H9 (cell line): ENCODE measurements at places on chromosomes 12 and 14. TPM values are rescaled to one million over a fixed set of nuclear protein-coding genes. Genes with fewer than 3 reads are reported as not detected.

CCDC175 gene
- 0.09 TPM in 1 of 2 replicates, not detected in the other for total RNA-seq

GCN1 gene
- total RNA-seq: 125 and 137 TPM in 2 replicates

KRT75 gene
- not detected in 2 replicates for total RNA-seq

SLC6A13 gene
- total RNA-seq: not detected in 2 replicates

EML5 gene
- 0.61 and 0.81 TPM in 2 replicates for total RNA-seq

IAPP gene
- not detected in 2 replicates for total RNA-seq

GRCh38 chr12:93750056-93750455, 72.9 kb downstream of the CRADD start:
- no peak for DNase-seq

DNA sequence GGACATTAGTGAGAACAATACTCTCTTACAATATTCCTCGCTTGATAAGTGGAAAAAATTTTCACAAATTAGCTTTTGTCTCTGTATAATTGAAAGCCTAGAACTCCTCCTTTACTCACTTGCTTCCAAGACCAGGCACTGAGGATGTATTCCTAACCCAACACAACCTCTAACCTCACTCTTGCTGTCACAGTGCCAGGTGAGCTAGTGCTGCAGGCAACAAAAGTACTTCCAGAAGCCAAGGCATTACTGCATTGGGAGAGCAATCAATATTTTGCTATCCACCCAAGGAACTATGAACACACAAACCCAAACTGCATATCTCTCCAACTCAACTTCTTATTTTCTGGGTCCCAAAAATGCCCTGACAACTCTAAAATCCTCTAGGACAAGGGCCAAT, 1081.0 kb downstream of the VRK1 start:
- DNase-seq: no peak

GRCh38 chr12:123387508-123388176, 3.7 kb downstream of the KMT5A start:
- no peak for DNase-seq

- DNase-seq: no peak
Measured at GRCh38 chr12:67786086-67786485, 137.5 kb downstream of the DYRK2 start.

GRCh38 chr14:32367516-32367915, 38.4 kb downstream of the AKAP6 start:
- DNase-seq: no peak

DNA sequence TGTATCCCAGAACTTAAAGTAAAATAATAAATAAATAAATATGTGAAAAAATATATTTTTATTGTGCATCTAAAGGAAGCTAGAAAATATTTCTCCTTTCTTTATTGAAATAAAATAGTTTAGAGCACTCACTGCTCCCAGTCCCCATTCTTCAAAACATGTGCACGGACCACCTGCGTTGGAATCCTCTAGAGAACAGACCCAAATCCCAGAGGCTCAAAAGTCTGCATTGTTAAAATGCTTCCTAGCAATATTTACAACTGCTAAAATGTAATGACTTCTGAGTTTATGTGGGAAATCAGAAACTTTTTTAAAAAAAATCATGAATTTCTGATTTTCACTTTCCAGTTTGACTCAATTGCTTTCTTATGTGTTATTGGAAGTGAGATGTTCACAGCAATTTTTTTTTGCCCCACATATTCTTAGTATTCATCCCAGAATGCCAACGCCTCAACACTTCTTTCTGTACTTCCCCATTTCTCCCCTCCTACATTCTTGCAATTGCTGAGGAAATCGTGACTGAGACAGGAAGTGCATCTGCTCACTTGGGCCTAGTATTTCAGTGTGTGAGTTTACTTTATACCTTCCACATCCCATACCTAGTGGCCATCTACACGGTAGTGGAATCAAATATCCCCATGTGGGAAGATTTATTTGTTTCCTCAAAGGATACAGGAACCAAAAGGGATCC, 116.0 kb upstream of the FLRT2 start:
- DNase-seq: no peak

DNA sequence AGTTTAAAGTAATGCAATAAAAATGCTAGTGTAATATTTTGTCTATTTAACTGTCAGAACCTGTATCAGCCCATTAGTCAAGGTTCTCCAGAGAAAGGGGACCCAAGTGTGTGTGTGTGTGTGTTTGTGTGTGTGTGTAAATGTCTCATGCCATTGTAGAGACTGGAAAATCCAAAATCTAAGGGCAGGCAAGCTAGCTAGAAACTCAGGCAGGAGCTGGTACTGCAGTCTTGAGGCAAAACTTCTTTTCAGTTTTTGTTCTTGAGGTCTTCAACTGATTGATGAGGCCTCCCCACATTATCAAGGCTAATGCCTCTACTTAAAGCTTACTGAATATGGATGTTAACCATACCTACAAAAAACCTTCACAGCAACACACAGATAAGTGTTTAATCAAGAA, 126.7 kb downstream of the PRKD1 start:
- DNase-seq: no peak

DNA sequence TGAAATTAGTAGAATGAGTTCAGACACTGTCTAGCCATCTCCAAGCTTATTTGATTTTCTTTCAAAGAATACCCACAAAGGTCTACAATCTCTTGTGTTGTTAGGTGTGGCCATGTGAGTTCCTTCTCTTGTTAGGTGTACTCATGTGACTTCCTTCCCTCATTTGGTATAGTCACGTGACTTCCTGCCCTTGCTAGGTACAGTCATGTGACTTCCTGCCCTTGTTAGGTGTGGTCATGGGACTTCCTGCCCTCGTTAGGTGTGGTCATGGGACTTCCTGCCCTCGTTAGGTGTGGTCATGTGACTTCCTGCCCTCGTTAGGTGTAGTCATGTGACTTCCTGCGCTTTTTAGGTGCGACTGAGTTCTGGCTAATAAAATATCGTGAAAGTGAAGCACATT, 179.6 kb downstream of the TMX1 start:
- no peak for DNase-seq

DNA sequence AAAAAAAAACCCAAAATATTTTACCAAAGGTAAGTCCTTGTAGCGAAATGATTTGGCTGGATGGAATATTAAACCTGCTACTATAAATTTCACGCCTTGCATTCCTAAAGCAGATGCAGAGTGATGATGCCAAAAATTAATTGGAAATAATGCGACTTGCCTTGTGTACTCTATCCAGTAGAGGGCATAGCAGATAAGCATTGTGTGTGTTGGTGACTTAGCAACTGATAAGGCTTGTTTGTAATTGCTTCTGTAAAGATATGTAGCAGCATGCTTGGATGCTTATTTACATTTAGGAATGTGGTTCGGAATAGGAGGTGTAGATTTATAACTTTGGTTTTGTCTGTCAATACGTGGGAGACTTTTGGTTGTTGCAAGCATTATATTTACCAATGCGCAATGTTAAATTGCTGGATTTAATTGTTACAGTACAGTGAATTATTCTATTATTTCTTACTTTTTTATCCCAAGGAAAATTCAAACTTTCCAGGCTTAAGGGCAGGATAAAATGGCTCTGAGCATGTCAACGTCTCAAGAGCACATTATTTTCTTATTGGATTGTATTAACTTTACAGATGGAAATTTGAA, 80.5 kb downstream of the TMEM260 start:
- DNase-seq: no peak

- DNase-seq: no peak
Measured at GRCh38 chr14:32072676-32073075, 4.4 kb upstream of the ARHGAP5 start.

- no peak for DNase-seq
Measured at GRCh38 chr12:88420457-88420856, 159.8 kb downstream of the KITLG start.

DNA sequence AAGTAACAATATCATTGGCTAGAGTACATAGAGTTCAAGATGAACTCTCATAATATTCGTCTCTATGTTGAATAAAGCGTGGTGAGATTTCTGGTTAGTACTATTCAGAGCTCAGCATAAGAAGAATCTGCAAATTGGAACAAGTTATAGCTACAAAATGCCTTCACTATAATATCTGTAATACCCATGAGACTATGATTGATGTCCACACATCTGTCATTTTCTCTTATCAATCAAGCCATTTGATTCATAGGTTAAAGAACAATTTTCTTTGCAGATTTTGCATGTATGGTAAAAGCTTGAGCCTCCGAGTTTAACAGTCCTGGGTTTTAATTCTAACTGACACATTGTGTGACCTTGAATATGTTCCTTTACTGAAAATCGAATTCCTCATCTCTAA, 1.4 kb downstream of the SOCS4 start:
- no peak for DNase-seq

DNA sequence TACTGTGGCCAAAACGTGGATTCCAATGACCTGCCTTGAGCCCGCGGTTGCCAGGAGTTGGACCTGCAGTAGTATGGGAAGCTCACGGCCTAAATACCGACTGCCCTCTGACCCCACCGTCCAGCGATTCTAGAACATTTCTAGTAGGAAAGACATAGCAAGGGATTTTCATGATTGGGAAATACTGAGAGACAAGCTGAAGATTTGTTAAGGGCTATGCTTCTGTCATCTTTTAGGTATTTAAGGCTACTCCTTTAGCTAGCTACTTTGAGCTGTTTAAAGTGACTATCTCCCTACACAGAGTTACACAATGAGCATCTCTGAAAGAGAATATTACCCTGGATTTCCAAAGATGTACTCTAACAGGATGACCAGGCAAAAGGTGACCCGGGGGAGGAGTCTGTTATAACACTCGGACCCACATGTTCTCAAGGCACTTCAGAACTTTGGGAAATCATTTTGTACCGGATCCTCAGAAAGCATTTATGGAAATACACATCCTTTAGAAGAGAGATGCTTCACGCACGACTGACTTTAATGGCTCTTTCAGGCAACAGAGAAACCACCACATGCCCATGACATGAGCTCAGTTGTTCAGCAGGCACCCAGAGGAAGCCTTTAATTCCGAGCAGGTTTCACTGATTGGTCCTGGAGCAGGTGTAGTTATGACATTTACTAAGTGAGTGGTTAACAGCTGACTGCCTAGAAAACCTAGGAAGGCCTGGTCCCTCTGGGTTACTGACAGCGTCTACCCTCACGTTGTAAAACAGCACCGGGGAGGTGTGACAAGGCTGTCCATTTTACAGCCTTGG, 4.2 kb downstream of the BAG5 start:
- no peak for DNase-seq

DNA sequence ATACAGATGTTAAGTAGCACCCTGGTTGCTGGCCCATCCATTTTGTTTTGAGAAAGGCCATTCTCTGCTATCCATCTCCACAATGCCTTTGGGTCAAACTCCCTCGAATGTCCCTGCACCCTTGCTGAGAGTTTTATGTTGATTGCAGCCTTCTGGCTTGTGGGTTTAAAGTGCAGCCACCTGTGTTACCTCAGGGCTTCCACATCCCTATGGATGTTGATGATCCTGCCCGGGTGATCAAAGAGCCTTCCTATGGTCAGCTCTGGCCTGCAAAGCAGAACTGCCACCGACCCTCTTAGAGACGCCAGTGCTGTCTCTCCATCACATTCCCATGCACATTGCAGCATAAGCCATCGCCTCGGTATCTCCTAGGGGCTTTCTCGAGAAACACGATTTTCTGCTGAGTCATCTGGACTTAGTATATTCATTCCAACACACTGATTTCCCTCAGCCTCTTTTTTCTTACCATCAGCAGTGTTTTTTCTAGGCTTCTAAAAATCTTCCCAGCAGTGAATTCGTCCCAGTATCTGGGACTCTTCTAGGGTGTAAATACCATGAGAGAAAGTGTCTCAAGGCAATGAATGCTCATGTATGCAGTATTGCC, 585.7 kb upstream of the TMEM132C start:
- DNase-seq: no peak
